ENCODE measurements at places on chromosomes 6 and 20. TPM values are rescaled to one million over a fixed set of nuclear protein-coding genes. Genes with fewer than 3 reads are reported as not detected.

The NRN1 gene
- 10.6 TPM for total RNA-seq

The DPPA5 gene
- not detected for total RNA-seq

The CLIC1 gene
- total RNA-seq: 328 TPM

GRCh38 chr20:63293871-63294535 is 1.0 kb downstream of the COL20A1 start:
- H3K4me3 ChIP-seq: no peak overlapping the region
- no peak for DNase-seq
- H3K4me1 ChIP-seq: no peaks in the 10 kb centered on the region
- no peaks in the 10 kb centered on the region for H3K36me3 ChIP-seq
- peaks cover 25% of the 10 kb centered on the region for H3K27me3 ChIP-seq
- no peak overlapping the region for H3K27ac ChIP-seq

The SNX21 gene
- 1.5 TPM for total RNA-seq

GRCh38 chr6:166904101-166904746 is 52.1 kb downstream of the RNASET2 start:
- H3K36me3 ChIP-seq: no peaks in the 10 kb centered on the region
- peaks cover 14% of the 10 kb centered on the region for H3K4me1 ChIP-seq
- H3K27me3 ChIP-seq: no peaks in the 10 kb centered on the region
- no peak overlapping the region for H3K4me3 ChIP-seq

DNA sequence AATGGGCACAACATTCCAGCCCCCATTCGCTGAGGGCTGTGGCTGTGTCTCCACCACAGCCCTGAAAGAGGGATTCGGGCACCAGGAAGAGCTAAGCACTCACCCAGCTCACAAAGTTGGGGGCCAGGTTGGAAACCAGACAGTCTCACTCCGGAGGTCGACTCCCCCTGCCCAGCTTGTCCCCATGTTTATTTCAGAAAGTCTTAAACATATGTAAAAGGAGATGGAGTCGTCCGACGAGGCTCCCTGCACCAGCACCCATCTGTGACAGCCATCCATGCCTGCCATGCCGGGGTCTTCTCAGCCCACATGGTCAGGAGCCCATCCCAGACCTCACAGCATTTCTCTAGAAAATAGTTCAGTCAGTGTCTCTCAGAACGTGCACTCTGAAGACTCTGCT is 63.6 kb upstream of the STX16 start:
- H3K4me1 ChIP-seq: no peaks in the 10 kb centered on the region
- H3K36me3 ChIP-seq: peaks cover 4% of the 10 kb centered on the region
- H3K27ac ChIP-seq: no peak overlapping the region
- no peak overlapping the region for H3K4me3 ChIP-seq

DNA sequence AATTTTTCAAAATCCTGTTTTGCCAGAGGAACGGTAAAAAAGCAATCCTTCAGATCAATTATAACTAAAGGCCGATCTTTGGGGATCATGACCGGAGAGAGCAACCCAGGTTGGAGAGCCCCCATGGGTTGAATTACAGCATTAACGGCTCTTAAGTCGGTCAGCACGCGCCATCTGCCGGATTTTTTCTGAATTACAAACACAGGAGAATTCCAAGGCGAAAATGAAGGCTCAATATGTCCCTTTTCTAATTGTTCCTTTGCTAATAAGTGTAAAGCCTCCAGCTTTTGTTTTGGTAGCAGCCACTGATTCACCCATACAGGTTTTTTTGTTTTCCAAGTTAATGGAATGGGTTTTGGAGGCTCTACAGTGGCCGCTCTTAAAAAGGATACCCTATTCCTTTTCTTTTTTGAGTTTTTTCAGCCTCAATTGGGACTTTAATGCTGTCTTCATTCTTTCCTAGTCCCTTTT is 16.9 kb upstream of the PTCRA start:
- H3K36me3 ChIP-seq: no peaks in the 10 kb centered on the region
- peaks cover 14% of the 10 kb centered on the region for H3K4me1 ChIP-seq
- no peaks in the 10 kb centered on the region for H3K27me3 ChIP-seq
- H3K27ac ChIP-seq: no peak overlapping the region
- DNase-seq: peak; percentile 59
- H3K4me3 ChIP-seq: no peak overlapping the region

DNA sequence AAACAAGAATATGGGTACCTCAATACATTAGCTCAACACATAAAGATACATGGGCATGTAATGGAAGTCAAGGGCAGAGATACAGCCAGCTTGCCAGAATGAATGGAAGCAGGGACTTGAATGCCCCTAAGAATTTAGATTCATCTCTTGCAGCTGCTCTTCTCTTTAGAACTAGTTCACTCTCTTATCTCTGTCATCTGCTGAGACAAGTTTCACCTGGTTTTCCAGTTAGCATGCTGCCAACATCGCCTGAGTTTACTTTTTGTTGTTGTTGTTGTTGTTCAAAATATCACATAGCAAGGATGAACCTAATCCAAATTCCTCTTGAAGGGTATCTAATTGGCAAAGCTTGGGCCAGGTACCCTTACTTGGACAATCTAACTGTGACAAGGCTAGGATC is 14.1 kb upstream of the PAQR8 start:
- H3K4me3 ChIP-seq: no peak overlapping the region
- no peaks in the 10 kb centered on the region for H3K36me3 ChIP-seq
- peaks cover 29% of the 10 kb centered on the region for H3K4me1 ChIP-seq
- DNase-seq: no peak
- no peaks in the 10 kb centered on the region for H3K27me3 ChIP-seq

GRCh38 chr20:53245574-53245973 is 273.4 kb downstream of the TSHZ2 start:
- no peaks in the 10 kb centered on the region for H3K36me3 ChIP-seq
- H3K27me3 ChIP-seq: peaks cover 4% of the 10 kb centered on the region
- H3K27ac ChIP-seq: no peak overlapping the region
- no peak for DNase-seq
- no peak overlapping the region for H3K4me3 ChIP-seq
- H3K4me1 ChIP-seq: no peaks in the 10 kb centered on the region

DNA sequence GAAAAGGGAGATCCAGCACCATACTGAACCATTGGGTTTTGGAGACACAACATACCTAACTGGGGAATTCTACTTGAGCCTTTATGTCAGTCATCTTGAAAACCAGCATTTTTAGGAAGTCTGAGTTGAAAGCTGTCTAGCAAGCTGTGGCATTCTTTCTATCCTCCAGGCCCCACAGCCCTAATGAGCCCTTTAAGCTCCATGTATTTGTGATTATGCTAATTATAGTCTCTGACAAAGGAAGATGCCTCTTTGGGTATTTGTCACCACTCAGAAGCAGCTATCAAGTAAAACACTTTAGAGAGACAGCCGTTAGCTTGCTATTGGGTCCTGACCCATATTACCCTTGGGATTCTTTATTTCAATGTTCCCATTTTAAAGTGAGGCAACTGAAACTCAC is 159.5 kb upstream of the MANEA start:
- H3K27me3 ChIP-seq: no peaks in the 10 kb centered on the region
- H3K4me1 ChIP-seq: no peaks in the 10 kb centered on the region
- no peak overlapping the region for H3K27ac ChIP-seq
- H3K36me3 ChIP-seq: no peaks in the 10 kb centered on the region

DNA sequence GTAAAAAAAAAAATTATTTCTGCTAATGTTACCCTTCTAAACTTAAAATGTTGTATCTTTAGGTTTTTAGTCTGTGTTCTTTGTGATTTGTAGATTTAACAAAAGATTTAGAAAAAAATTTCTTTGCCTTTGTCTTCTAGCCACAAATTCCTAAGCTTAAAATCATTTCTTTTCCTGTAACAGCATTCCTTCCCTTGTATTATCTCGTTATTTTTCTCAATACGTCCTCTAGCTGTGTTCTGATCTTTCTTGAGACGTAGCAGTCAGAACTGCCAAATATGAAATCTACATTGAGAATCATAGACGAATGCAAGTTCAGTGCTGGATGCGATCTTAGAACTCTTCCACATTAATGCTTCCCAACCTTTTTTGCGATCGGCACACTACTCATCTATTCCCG is 283.1 kb downstream of the UTRN start:
- no peaks in the 10 kb centered on the region for H3K4me1 ChIP-seq
- peaks cover 25% of the 10 kb centered on the region for H3K36me3 ChIP-seq
- H3K4me3 ChIP-seq: no peak overlapping the region
- H3K27me3 ChIP-seq: no peaks in the 10 kb centered on the region
- no peak for DNase-seq

DNA sequence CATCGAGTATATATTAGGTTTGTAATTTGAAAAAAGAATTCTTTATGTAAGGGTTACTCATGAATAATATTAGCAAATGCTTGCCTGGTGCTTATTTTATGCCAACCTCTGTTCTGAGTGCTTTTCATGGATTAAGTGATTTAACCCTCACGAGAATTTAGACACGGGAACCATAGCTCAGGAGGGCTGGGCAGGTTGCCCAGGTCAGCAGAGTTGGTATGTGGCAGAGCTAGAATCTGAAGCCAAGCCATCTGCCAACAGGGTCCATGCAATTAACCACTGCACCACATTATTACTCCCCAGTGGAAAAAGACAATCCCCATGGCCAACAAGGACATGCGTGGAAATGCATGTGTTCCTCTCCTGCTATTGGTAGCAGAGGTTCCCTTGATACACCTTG is 345.6 kb downstream of the CDC5L start:
- H3K36me3 ChIP-seq: no peaks in the 10 kb centered on the region
- no peak for DNase-seq
- H3K4me1 ChIP-seq: peaks cover 16% of the 10 kb centered on the region
- H3K4me3 ChIP-seq: no peak overlapping the region

The C20orf144 gene
- 0.21 TPM for total RNA-seq

DNA sequence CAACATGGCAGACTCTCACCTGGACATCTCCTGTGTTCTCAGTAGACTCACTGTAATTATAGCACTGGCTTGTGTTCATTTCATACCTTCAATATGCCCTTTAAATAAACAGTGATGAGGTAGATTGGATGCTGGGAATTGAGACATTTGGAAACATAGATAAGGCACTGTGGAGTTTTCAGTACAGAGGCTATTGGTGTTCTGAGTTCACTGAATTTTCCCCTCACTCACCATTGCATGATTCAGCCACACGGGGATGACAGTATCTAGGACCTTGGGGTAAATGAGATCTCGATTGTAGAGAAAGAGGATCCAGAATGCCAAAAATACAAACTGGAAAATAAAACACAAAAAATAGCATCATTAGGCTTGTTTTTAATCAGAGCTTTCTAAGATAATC is 12.6 kb downstream of the ADTRP start:
- H3K27ac ChIP-seq: no peak overlapping the region
- no peaks in the 10 kb centered on the region for H3K36me3 ChIP-seq

- peak; percentile 11 for DNase-seq
- H3K4me3 ChIP-seq: peak overlapping the region; percentile 82
- H3K27me3 ChIP-seq: peaks cover 57% of the 10 kb centered on the region
Observed at GRCh38 chr6:121436960-121437850, 1.8 kb downstream of the GJA1 start.

The ADTRP gene
- total RNA-seq: 31.5 TPM

DNA sequence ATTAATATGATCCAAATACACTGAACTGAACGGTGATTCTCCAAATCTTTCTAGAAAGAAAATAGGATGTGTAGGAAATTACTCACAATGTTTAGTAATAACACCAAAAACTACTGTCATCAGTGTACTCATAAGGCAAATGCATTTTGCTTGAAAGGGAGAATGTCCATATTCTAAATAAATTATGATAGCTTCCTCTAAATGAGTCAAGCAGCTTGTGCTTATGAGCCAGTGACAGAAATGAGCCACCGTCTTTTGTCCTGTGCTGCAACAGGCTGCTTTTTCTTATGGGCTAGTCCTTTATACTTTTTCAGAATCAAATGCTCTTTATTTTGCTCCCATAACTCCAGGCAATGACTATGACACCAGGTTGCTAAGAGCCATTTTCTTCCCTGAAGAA is 4.5 kb upstream of the ZNF451 start:
- H3K27me3 ChIP-seq: no peaks in the 10 kb centered on the region
- peaks cover 4% of the 10 kb centered on the region for H3K36me3 ChIP-seq
- no peak overlapping the region for H3K27ac ChIP-seq

The TBXT gene
- not detected for total RNA-seq

The KCNQ5 gene
- total RNA-seq: 15.8 TPM

DNA sequence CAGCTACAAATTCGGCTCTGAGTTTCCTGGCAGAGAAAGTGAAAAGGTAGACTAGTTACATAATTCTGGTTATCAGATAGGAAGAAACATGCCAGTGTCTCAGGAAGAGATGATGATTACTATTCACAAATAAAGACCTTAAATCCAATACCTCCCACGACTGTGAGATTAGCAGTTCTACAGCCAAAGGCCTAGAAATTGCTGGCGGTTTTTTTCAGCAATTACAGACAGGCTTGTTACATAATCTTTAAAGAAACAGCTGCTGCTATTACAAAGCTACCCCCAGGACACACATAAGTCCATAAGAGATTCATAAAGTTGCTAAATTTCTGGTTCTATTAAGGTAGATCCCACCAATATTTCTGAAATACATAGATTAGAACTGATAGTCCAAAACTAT is 40.2 kb downstream of the PIGU start:
- H3K27me3 ChIP-seq: no peaks in the 10 kb centered on the region
- H3K4me1 ChIP-seq: no peaks in the 10 kb centered on the region
- H3K4me3 ChIP-seq: no peak overlapping the region

- peaks cover 11% of the 10 kb centered on the region for H3K4me1 ChIP-seq
- peaks cover 3% of the 10 kb centered on the region for H3K36me3 ChIP-seq
- no peak overlapping the region for H3K4me3 ChIP-seq
- no peak overlapping the region for H3K27ac ChIP-seq
Observed at GRCh38 chr6:146949425-146949824, 254.8 kb upstream of the STXBP5 start.

The ULBP3 gene
- total RNA-seq: 1.1 TPM

The TFAP2B gene
- not detected for total RNA-seq

The FHL5 gene
- not detected for total RNA-seq

GRCh38 chr6:132209351-132209750 is 191.9 kb downstream of the MOXD1 start:
- no peak overlapping the region for H3K27ac ChIP-seq
- no peak overlapping the region for H3K4me3 ChIP-seq
- no peaks in the 10 kb centered on the region for H3K36me3 ChIP-seq
- H3K4me1 ChIP-seq: no peaks in the 10 kb centered on the region
- no peak for DNase-seq

Data from activated naive CD8-positive, alpha-beta T cell treated with anti-CD3 and anti-CD28 coated beads for 36 hours (primary cell).